Esophagus squamous epithelium (tissue), 5 donors: ENCODE measurements at places on chromosomes 1 and 21.

- no peak for DNase-seq
Measured at GRCh38 chr1:218312509-218312908, 27.4 kb downstream of the RRP15 start.

DNA sequence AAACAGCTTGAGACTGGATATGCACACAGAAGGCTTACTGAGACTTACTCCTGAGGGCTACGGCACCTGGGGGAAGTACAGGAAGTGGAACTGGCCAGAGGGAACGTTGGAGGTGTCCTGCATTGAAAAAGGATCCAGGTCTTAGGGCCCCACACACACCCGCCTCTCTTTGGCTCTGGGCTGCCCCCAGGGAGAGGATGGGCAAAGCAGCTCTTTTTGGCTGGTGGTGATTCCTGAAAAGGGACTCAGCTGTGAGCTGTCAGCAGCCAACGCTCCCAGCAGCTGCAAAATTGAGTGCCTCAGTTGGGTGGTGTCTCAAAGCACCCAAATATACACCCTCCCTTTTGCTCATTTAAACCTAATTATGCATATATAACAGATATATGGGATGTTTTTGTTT is 213.2 kb downstream of the TNR start:
- DNase-seq: no peak

GRCh38 chr1:94776474-94776873 is 43.7 kb upstream of the SLC44A3 start:
- no peak for DNase-seq

- no peak for DNase-seq
Measured at GRCh38 chr1:8889925-8890785, 11.7 kb upstream of the ENO1 start.

DNA sequence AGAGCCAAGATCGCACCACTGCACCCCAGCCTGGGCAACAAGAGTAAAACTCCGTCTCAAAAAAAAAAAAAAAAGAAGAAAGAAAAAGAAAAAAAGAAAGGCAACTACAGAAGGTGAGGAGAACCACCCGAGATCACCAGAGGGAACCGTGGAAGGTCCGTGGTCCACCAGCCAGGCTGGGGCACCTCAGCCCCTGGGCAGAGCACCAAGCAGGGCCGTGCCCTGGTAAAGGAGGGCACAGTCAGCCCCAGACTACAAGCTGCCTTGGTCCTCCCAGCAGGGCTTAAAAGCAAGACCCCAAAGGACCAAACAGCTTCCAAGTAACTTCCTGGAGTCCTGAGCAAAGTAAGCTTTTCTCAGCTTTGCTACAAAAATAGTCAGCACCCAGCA is 8.8 kb upstream of the SAMD11 start:
- no peak for DNase-seq

DNA sequence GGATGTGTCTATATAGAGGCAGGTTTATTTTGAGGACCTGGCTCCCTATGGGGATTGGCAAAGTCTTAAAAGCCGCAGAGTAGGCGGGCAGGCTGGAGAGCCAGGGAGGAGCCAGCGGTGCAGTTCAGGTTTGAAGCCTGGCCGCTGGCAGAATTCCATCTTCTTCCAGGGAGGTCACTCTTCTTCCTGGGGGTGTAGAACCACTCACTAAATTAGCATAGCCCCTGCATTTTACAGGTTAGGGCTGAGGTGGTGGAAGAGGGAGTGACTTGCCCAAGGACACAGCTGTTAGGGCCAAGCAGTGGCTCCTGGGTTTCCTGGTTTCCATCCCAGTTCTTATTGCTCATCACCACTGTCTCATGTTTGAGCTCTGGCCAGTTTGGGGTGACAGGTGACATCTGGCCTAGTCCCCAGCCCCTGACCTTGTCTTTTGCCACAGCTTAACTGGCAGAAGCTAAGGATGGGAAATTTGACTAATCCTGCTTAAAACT is 1.4 kb downstream of the PINK1 start:
- no peak for DNase-seq
